ENCODE measurements at places on chromosomes 2 and 18. TPM values are rescaled to one million over a fixed set of nuclear protein-coding genes. Genes with fewer than 3 reads are reported as not detected.

Gene IL37
- total RNA-seq = 3.1 TPM

GRCh38 chr18:70931942-70932814 is 643.3 kb downstream of the SOCS6 start:
- DNase-seq = peak; percentile 1

GRCh38 chr2:16256601-16257321 is 316.4 kb downstream of the MYCN start:
- no peak for DNase-seq

Gene PRSS56
- total RNA-seq = not detected

GRCh38 chr2:162057426-162057825 is 16.6 kb downstream of the DPP4 start:
- no peak for DNase-seq

DNA sequence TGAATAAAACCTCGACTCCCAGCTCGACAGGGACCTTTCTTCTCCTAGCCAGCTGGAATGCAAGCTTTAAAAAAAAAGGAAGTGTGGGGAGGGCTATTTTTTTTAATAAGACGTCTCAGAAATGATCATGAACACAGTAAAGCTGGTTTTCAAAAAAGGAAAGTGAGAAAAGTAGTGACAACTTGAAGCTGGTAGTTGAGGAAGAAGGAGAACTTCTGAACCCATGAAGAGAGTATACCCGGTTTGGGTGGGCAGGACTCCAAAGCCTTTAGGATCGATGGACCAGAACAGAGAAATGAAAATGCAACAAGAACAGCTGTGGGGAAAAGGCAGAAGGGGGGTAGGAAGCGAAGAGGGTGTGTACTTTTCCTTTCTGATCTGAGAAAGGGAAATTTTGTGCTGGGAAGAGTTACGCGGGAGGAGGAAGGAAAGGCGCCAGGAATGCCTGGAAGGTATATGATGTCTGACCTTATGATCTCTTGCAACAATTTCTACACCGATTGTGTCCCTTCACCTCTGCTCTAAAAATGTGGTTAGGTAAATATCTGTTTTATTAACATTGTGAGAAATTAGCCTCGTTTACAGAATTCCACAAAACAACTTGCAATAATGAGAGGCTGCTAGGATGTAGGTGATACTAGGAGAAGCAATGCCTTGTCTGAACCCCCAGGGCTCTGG is 22.6 kb upstream of the CYP1B1 start:
- DNase-seq = no peak

Gene PPM1B
- 29.5 TPM for total RNA-seq

GRCh38 chr2:39839261-39839848 is 60.3 kb upstream of the THUMPD2 start:
- DNase-seq = no peak

Gene LONRF2
- total RNA-seq = 1.4 TPM

GRCh38 chr18:54626779-54627178 is 35.7 kb downstream of the DYNAP start:
- no peak for DNase-seq

DNA sequence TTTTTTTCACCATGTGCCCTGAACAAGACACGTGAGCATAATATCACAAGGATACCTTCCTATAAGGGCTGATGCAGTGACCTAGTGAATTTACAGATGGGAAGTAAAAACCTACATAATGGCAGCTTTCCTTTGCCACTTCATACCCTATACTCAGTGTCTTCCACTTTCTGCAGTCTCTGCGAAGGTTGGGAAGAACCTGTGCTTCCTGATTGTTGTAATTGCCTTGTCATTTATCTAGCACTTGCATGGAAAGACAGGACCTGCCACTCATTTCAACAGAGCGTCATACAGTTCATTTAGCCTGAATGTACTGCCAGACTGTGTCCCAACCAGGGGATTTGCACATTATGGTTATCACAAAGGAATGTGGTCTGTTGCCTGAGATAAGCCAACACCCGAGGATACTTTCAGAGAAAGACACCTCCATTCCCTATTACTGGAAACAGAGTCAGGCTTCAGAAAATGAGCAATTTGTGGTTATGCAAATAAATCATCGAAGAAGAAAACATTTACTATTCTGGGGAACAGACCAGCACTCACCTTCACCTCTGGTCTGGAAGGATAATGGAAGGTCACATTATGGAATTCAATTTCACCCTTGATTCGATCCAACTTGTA is 55.0 kb downstream of the ABCB11 start:
- no peak for DNase-seq

Gene DNAJC27
- 0.59 TPM for total RNA-seq

Gene COL6A3
- total RNA-seq = 465 TPM

- no peak for DNase-seq
Observed at GRCh38 chr2:144067506-144067905, 452.4 kb downstream of the ZEB2 start.

GRCh38 chr2:127776122-127776780 is 34.7 kb downstream of the WDR33 start:
- no peak for DNase-seq

DNA sequence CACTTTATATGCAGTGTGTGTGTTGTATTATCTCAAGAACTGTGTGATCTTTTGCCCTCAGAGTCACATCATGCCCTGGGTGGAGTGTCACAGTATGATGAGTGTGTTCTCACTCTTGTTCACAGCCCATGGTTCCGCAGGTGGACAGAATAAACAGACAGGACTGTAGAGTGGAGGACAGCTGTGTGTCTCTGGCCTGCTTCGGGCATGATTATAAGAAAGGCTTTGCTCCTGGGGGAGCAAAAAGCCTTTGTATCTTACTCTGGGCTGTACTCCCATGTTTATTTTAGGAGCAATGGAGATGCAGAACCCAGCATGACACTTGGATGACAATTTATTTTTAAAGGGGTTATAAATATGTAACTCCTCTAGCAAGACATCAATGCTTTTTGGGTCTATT is 371.7 kb upstream of the MEX3C start:
- no peak for DNase-seq

GRCh38 chr2:183993052-183993451 is 605.3 kb upstream of the ZNF804A start:
- no peak for DNase-seq

- DNase-seq = no peak
Observed at GRCh38 chr2:173043476-173043875, 32.2 kb upstream of the MAP3K20 start.

Gene DCC
- not detected for total RNA-seq
